ENCODE measurements at places on chromosomes 7 and 10. TPM values are rescaled to one million over a fixed set of nuclear protein-coding genes. Genes with fewer than 3 reads are reported as not detected.

DNA sequence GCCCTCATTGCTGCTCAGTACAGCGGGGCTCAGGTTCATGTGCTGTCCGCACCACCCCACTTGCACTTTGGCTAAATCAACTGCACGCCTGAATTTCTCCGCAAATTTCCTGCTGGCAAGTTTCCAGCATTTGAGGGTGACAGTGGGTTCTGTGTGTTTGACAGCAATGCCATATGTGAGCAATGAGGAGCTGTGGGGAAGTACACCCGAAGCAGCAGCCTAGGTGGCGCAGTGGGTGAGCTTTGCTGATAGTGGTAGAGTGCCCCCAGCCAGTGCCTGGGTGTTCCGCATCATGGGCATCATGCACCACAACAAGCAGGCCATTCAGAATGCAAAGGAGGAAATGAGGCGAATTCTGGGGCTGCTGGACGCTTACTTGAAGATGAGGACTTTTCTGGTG lies 103.9 kb upstream of the POT1 start:
- no peak overlapping the region for H3K4me3 ChIP-seq
- no peaks in the 10 kb centered on the region for H3K4me1 ChIP-seq
- H3K27ac ChIP-seq: no peak overlapping the region
- H3K27me3 ChIP-seq: no peaks in the 10 kb centered on the region
- H3K36me3 ChIP-seq: no peaks in the 10 kb centered on the region
- no peak for DNase-seq

DNA sequence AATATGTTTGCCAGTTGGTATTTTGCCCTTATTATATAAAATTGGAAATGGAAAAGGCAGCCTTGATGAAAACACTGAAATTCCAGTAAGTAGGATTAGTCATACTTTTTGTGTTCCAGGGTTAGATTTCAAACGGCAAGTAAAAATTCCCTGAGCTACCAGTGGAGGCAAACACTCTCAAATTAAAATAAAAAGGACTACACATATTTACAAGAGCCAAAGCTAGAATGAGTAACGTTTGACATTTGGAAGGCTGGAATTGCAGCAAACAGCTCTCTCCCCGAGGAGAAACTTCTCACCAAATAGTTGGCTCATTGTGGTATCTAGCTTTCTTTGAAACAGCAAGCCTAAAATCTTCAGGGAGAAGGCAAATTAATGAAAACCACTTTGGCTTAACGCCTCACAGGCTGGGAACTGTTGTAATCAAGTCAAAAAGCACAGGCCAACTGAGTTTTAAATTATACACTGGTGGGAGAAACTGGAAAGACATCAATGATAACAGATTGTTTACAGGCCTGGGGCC lies 288.4 kb downstream of the SNX13 start:
- no peaks in the 10 kb centered on the region for H3K36me3 ChIP-seq
- H3K27ac ChIP-seq: peak overlapping the region; percentile 77
- H3K4me1 ChIP-seq: peaks cover 29% of the 10 kb centered on the region
- DNase-seq: no peak
- H3K4me3 ChIP-seq: no peak overlapping the region

DNA sequence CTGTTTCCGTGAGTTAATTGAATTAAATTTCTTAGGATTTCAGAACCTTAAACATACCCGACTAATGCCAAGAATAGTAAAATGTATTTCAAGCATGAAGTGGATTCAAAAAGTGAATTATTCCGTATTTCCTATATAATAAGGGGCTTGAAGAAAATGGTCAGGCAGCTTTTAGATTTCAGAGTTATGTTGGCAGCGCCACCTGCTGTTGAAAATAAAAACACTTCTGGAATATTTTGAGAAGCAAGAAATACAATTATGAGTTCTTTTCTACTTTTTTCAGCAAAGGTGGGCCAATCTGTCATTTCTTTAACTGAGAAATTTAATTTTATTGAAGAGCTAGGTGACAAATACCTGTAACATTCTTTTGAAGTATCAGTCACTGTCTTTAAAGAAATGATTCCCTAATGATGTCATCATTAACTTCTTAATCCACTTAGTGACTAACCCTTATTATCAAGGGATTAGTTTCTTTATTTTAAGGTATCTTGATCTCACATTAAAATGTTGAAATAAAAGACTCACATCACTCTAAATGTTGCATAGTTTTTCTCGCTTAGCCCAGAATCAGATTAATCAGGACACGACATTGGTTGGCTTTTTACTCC lies 36.6 kb upstream of the AGR3 start:
- H3K36me3 ChIP-seq: no peaks in the 10 kb centered on the region
- H3K27me3 ChIP-seq: no peaks in the 10 kb centered on the region
- H3K27ac ChIP-seq: no peak overlapping the region
- H3K4me3 ChIP-seq: no peak overlapping the region

DNA sequence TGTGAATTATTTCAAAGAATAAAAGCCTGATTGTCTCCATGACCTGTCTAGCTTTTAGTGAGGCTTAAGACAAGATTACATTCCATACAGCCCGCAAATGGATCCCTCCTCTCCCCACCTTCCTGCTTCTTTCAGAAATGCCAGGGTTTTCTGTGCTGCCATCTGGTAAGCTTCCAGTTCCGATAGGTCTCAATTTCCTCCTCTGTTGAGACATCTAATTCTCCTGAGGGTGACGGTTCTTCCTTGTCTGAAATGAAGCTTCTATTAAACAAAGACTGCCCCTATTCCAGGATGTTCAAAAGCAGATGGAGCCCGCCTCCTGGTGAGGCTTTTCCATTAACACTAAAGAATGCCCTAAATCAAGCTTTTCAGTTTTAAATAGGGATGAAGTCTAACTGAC lies 295.6 kb downstream of the PTPRN2 start:
- no peaks in the 10 kb centered on the region for H3K36me3 ChIP-seq
- DNase-seq: no peak
- no peak overlapping the region for H3K27ac ChIP-seq
- no peaks in the 10 kb centered on the region for H3K27me3 ChIP-seq
- no peaks in the 10 kb centered on the region for H3K4me1 ChIP-seq
- no peak overlapping the region for H3K4me3 ChIP-seq

GRCh38 chr7:66265566-66265965 lies 60.4 kb downstream of the TPST1 start:
- no peak overlapping the region for H3K4me3 ChIP-seq
- H3K27me3 ChIP-seq: no peaks in the 10 kb centered on the region
- H3K36me3 ChIP-seq: no peaks in the 10 kb centered on the region
- H3K27ac ChIP-seq: no peak overlapping the region
- no peak for DNase-seq

- no peak overlapping the region for H3K27ac ChIP-seq
- DNase-seq: no peak
- peaks cover 30% of the 10 kb centered on the region for H3K36me3 ChIP-seq
- H3K4me3 ChIP-seq: no peak overlapping the region
- peaks cover 33% of the 10 kb centered on the region for H3K4me1 ChIP-seq
Observed at GRCh38 chr7:139427029-139427420, 56.4 kb downstream of the KLRG2 start.

- H3K27me3 ChIP-seq: no peaks in the 10 kb centered on the region
- H3K4me1 ChIP-seq: no peaks in the 10 kb centered on the region
- no peak overlapping the region for H3K27ac ChIP-seq
- H3K36me3 ChIP-seq: no peaks in the 10 kb centered on the region
- DNase-seq: no peak
Observed at GRCh38 chr7:15709978-15710377, 23.5 kb upstream of the MEOX2 start.

GRCh38 chr10:124305131-124305530 lies 113.6 kb downstream of the OAT start:
- no peak overlapping the region for H3K27ac ChIP-seq
- no peak for DNase-seq
- no peak overlapping the region for H3K4me3 ChIP-seq
- H3K4me1 ChIP-seq: no peaks in the 10 kb centered on the region

DNA sequence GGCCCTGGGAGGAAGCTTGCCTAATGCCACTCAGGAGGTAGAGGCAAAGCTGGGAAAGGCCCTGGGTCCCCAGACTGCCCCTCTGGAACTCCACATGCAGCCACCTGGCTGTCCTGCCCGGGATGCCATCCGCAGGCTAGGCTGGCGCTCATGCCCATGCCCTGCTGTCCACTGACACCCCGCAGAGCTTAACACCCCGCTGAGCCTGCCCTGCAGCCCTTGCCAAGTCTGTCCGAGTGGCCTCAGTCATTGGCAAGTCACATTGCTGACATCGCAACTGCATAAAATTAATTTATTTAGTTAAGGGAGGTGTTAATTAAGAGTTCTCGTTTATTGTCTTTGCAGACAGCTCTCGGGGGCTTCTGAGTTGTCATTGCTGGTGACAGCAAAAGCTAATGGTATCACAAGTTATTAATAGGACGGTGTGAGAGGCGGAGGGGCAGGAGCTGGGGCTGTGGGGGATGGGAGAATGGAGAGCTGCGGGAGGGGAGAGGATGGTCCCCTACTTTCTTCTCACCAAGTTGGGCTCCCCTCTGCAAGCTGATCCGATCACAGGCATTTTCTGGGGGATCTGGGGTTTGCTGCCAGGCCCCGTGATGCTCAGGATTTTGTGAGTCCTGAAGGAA lies 55.6 kb upstream of the PCBD1 start:
- no peak for DNase-seq
- no peak overlapping the region for H3K27ac ChIP-seq
- H3K4me3 ChIP-seq: no peak overlapping the region
- peaks cover 8% of the 10 kb centered on the region for H3K27me3 ChIP-seq
- H3K36me3 ChIP-seq: no peaks in the 10 kb centered on the region
- H3K4me1 ChIP-seq: no peaks in the 10 kb centered on the region

DNA sequence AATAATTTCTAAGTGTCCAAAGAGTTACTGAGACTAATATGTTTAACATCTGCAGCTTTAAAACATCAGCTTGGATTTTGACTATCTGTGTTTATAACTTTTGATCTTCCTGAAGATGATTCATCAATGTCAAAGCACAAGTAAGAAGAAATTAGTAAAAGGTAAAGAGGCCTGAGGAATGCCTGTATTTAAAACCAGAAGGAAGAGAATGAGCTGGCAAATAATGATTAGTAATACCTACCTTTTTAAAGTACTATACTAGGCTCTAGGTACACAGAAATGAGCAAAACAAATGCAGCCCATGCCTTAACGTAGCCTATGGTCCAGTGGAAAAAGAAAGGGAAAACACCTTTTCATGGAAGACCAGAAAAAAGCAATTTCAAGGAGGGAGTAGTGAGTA lies 158.0 kb downstream of the KCND2 start:
- no peak for DNase-seq
- no peak overlapping the region for H3K27ac ChIP-seq
- no peaks in the 10 kb centered on the region for H3K4me1 ChIP-seq
- H3K36me3 ChIP-seq: no peaks in the 10 kb centered on the region

DNA sequence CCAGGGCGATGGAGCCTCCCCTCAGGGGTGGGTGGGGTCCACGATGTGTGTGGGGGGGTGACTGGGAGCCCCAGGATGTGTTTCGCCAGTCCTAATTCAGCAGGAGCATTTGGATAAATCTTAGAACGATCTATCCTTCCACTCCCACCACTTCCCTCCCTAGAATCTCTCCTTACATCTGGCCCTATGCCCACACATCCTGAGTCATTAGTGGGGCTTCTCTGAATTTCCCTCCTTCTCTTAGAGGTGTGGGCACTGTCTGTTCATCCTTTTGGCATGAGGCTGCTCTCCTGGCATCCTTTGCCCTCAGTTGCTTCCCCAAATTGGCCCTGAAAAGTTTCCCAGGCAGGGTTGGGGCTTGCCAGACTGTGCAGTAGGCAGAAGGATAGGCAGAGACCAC lies 1.6 kb downstream of the GHRHR start:
- H3K4me3 ChIP-seq: no peak overlapping the region
- no peaks in the 10 kb centered on the region for H3K27me3 ChIP-seq
- H3K27ac ChIP-seq: no peak overlapping the region
- no peaks in the 10 kb centered on the region for H3K4me1 ChIP-seq

DNA sequence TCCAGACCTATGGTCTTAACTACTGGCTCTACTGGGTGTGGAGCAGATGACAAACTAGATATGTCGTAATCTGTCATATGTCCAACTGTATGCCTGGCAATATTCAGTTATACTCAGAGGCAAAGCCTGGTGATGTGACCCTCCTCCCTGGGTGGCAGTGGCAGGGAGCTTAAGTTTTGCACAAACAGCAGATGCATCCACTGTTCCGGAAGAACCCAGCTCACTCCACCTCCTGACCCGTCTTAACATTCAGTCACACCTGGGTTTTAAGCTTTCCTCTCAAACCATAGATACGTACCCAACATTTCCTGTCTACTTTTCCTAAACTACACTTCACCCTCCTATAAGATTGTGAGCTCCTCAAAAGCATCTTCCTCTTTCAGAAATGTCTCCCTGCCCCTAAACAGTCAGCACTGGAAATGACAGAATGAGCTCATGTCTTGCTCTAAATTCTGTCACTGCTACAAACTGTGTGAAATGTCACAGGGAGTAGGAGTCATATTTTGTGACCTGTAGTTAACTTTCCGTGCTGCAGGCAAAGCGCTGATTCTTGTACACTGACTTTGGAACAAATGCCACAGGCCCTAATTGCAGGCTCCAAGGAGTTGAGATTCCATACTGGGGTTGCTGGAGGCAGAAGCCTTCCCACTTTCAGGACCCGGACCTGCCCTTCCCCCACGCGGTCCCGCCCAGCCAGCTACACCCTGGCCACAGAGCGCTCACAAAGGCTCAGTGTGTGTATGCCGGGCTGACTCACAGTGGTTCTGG lies 23.9 kb downstream of the SCD start:
- peaks cover 50% of the 10 kb centered on the region for H3K4me1 ChIP-seq
- H3K36me3 ChIP-seq: no peaks in the 10 kb centered on the region
- H3K27me3 ChIP-seq: no peaks in the 10 kb centered on the region
- peak overlapping the region; percentile 26 for H3K4me3 ChIP-seq
- peak; percentile 92 for DNase-seq

- H3K27ac ChIP-seq: no peak overlapping the region
- no peaks in the 10 kb centered on the region for H3K4me1 ChIP-seq
- no peaks in the 10 kb centered on the region for H3K27me3 ChIP-seq
- H3K36me3 ChIP-seq: peaks cover 8% of the 10 kb centered on the region
- no peak for DNase-seq
Observed at GRCh38 chr10:24661376-24661775, 62.3 kb downstream of the ARHGAP21 start.

- no peak overlapping the region for H3K27ac ChIP-seq
- H3K36me3 ChIP-seq: peaks cover 88% of the 10 kb centered on the region
- H3K4me3 ChIP-seq: no peak overlapping the region
Observed at GRCh38 chr7:75559355-75559975, 67.3 kb downstream of the SPDYE5 start.

DNA sequence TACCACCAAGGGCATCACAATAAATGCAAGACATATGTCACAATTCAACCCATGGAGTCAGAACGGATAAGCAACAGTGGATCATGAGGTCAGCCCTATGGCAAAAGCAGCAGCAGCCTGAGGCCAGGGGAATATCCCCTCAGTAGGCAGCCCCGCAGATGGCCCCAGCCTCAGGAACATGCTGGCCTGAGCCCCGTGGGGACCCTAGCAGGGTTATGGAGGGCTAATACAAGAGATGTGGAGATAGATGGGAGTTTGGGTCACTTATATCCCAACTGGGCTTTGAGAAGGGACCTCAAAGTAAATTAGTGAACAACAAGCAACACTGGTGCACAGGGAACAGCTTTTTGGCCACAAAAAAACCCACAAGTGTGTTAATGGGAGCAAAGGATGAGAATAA lies 9.1 kb downstream of the TMEM72 start:
- peak; percentile 22 for DNase-seq
- no peak overlapping the region for H3K4me3 ChIP-seq
- no peak overlapping the region for H3K27ac ChIP-seq
- H3K27me3 ChIP-seq: no peaks in the 10 kb centered on the region
- no peaks in the 10 kb centered on the region for H3K36me3 ChIP-seq

LOXL4 gene
- total RNA-seq: 1.6 TPM

RFC2 gene
- total RNA-seq: 16.4 TPM

VSTM4 gene
- total RNA-seq: 6.0 TPM

CELF2 gene
- total RNA-seq: 8.7 TPM

HPSE2 gene
- total RNA-seq: 0.95 TPM

SPDYE16 gene
- not detected for total RNA-seq

NPFFR1 gene
- total RNA-seq: 0.30 TPM

STAG3 gene
- 0.68 TPM for total RNA-seq

SEC31B gene
- 9.3 TPM for total RNA-seq

GNAT3 gene
- not detected for total RNA-seq

GHRHR gene
- not detected for total RNA-seq

VPS37D gene
- 1.9 TPM for total RNA-seq
